NCI-H2081 (cell line): ENCODE measurements at places on chromosomes 2 and 18.

DNA sequence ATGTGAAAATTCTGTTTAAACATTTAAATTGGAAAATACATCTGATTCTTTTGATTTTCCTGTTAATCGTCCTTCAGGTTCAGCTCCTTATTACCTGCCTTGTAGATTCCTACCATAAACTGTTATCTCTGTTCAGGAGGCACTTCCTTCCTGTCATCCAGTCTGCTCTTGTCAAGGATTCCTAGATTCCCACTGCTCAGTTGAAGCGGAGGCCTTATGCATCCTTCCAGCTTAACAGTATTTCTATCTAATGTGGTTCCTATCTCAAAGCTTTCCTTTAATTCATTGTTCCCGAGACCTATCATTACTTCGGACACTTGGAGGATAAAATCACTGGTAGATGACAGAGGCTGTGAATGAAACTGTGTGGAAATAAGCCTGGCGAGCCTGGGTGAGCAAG lies 12.0 kb downstream of the SPAG16 start:
- no peak for DNase-seq

GRCh38 chr18:1302861-1303260 lies 398.2 kb downstream of the ADCYAP1 start:
- peak; percentile 26 for DNase-seq

DNA sequence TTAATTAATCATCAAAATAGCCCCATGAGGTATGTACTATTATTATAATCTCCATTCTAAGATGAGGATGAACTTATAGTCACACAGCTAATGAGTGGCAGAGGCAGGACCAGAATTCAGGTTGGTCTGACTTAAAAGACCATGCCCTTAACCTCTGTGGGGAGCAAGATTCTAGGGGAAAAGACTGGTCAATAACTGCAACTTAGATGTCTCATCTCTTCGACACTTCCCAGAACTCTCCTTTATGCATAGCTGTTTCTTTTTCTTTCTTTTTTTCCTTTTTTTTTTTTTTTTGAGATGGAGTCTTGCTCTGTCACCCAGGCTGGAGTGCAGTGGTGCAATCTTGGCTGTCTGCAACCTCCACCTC lies 66.3 kb upstream of the RTN4 start:
- DNase-seq: no peak

- DNase-seq: no peak
Measured at GRCh38 chr2:128604045-128604444, 285.4 kb upstream of the HS6ST1 start.

DNA sequence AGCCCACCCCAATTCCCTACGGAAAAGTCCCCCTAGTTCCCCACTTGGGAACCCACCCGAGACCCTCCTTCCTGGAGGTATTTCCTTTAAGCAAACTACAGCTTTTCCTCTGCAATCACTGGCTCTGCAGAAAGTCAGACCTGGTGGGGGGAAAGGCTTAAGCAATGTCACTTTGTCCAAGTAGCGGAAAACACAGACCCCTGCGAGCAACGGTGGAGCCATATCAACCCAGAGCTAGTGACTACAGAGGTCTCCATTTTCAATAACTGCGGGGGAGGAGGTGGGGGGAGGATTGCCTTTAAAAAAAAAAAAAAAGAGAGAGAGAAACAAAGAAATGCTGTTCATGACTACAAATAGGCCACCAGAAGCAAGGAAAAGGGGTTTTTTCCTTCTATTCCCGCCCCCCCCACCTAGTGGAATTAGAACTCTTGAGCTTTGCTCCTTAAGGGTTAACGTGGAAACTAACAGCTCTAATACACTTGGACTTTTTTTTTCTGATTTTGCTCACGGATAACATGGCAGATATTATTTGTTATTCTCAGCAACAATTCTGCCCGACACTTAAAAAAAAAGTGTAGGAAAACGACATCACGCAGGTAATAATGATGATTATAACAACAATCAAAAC lies 1.1 kb upstream of the FRZB start:
- DNase-seq: no peak

DNA sequence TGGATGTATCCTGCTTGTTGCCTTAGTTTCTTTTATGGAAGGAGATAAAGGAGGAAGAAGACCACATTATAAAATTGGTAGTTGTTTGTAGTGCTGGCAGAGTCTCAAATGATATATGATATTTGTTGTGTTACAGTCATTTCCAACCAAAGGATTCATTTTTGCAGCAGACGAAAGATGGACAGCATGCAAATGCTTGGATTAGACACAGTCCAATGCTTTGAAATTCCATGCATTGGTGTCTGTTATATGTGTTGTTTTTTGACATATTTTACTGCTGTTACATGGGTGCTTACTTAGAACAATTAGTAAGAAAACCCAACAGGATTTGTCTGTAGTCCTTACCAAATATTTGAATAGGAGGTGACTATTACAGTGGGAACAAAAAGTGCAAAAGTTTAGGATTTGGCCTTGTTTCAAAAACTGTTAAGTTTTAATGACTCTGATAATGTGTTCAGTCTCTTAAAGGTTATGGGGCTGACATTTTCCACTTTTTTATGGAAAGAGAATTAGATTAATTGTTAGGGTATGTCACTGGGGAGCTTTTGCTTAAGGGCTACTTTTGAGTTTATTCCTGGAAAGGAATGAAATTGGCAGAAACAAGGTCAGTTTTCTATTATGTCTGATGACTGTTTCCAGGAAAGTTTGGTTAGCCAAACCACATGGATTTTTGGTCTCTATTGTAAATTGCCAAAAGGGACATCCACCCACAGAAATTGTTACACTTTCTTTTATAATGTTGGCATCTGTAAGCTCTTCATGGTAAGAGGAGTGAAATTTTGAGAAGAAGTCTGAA lies 229.4 kb upstream of the MMADHC start:
- no peak for DNase-seq

GRCh38 chr2:182883451-182883850 lies 17.0 kb upstream of the FRZB start:
- DNase-seq: no peak

DNA sequence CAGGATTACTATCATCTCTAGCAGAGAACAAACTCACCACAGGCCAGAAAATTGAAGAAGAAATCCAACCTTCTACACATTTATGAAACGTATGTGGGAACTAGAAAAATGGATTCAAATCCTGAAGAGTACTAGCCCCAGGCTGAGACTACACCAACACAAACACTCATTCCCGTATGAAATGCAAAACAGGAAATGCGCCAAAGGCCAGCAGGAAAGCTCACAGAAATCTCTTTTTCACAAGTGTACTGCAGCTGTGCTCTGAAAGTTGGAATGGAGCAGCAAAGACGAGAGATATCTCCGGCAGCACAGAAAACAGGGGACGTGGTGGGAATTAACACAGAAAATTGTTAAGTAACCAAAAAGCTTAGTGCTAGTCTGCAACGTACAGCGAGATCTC lies 913.5 kb downstream of the TDRD15 start:
- no peak for DNase-seq

DNA sequence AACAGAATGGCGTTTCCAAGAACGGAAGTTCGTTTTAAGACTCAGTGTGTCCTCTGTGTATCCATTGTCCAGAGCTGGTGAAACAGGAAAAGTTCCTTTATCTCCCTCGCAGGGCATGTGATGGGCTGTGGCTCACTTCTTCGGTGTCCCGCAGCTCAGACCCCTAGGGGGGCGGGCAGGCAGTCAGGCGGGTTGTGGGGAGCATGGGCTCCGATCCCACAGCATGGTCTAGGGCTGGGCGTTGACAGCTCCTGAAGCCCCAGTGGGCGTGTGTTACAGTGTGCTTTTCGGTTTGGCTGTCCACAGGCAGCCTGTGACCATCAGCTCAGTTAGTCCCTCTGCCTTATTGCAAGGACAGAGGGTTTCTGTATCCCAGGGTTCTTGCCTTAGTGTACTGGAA lies 319.6 kb downstream of the AGAP1 start:
- no peak for DNase-seq

GRCh38 chr2:128026448-128027277 lies 1.2 kb downstream of the SAP130 start:
- peak; percentile 2 for DNase-seq

DNA sequence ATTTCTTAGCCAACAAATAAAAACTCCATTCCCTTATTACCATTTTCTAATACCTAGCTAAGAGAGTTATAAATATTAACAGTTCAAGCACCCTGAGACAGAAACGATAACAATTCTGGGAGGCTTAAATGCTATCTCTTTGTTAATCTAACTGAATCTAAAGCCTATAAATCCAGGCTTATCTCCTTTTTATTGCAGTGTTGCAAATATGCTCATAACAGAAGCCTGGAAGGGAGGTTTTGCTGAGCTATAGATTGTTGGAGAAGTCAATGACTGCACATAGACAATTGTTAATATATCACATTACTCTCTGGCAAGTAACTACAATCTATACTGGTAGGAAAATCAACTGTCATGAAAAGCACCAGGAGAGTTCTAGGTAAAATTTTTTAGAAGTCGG lies 30.2 kb downstream of the ATF2 start:
- DNase-seq: no peak

DNA sequence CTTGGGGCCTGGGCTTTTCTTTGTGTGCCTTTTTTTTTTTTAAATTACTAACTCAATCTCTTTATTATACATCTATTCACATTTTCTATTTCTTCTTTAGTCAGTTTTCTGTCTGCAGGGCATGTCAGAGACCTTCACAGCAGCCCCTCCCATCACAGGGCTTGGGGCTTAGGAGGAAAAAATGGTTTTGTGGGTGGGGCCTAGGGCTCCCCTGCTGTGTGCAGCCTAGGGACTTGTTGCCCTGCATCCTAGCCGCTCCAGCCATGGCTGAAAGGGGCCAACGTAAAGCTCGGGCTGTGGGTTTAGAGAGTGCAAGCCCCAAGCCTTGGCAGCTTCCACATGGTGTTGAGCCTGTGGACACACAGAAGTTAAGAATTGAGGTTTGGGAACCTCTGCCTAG lies 13.8 kb downstream of the ZSCAN30 start:
- DNase-seq: no peak

DNA sequence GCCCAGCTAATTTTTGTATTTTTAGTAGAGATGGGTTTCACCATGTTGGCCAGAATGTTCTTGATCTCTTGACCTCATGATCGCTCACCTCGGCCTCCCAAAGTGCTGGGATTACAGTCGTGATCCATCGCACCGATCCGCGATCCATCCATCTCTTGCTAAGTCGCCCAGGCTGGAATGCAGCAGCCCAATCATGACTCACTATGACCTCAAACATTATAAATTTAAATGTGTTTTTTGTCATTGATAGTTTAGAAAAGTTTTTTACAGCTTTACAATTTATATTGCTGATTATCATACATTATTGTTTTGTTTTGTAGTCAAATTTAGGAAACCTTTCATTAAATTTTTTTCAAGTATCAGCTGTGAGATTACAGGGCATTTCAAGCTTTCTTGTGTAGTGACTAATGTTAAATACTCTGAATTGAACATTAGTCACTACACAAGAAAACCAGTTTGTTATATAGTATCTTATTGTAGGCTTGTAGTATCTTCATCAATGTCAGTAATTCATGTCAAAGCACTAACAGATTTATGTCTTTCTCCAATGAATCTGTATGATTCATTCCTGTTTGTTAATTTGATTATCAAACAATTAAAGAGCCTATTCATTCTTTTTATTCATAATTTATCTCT lies 37.5 kb downstream of the NR4A2 start:
- no peak for DNase-seq

DNA sequence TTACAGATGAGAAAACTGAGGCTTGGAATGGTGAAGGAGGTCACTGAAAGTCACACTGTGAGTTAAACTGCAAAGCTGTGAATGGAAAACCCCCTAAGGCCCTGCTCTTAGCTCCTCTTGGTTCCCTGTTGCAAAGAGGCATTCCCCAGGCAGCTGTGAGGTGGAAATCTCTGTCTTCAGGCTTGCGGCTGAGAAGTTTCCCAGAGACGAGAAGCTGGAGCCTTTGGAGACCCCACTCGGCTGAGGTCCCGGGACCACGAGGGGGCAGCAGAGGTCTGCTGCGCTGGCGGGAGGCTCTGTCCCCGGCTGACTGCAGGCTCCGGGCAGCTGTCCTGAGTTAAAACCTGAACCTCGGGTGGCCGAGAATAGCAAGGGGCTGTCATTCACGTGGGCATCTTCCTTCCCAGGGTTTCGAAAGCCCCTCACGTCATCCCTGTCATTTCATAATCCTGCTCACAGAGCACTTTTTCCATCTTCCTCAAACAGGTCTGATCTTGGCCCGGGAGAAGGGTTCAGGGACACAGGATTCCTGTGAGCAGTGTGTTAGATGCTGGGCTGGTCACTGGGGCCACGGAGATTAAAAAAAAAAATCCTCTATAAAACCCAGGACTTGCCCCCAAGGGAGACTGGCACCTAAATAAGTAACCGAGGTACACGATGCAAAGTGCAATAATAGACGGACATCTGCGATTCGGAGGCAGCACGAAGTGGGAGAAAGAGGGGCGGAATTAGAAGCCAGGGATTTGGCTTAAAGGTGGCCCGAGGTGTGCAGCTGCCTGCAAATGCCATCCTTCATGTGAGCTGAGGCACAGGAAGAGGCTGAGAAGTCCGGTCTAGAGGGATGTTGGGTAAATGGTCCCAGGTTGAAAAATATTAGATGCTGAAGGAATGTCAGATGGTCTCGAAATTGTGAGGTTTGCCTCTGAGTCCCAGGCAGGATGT lies 24.6 kb upstream of the ATOH8 start:
- DNase-seq: peak; percentile 59

DNA sequence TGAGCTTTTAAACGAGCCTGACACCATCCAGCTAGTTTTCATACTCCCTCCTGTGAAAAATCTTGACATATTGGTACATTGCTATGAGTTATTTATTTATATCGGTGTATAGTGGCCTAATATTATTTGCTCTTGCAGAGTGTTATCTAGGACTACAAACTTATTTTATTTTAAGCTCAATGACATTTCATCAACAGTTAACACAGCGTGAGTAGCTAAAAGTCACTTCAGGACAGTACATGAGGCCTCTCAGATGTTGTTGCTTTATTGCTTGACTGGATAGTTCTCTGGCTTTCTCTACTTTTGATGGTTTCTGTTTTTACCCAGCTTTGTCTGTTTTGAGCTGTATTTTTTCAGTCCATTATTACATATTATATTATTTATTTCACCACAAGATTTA lies 172.9 kb upstream of the KLF7 start:
- no peak for DNase-seq

- peak; percentile 61 for DNase-seq
Measured at GRCh38 chr2:241877989-241878970, 8.8 kb downstream of the RTP5 start.
